SK-MEL-5 (cell line): ENCODE measurements at places on chromosomes 5 and 9. TPM values are rescaled to one million over a fixed set of nuclear protein-coding genes. Genes with fewer than 3 reads are reported as not detected.

Gene SHB
- total RNA-seq, result 1.6 and 1.7 TPM in 2 replicates

Gene PCDHGA8
- 0.05 and 0.13 TPM in 2 replicates for total RNA-seq

Gene ENTPD2
- total RNA-seq, result not detected in 2 replicates

Gene C8G
- total RNA-seq, result 0.45 and 0.53 TPM in 2 replicates

Gene PCDHB16
- 0.55 and 0.75 TPM in 2 replicates for total RNA-seq

Gene C9orf43
- 1.1 and 1.4 TPM in 2 replicates for total RNA-seq

Gene CDC20B
- 0.21 and 0.35 TPM in 2 replicates for total RNA-seq
